Foreskin keratinocyte (primary cell): ENCODE measurements at places on chromosomes 12 and 14. TPM values are rescaled to one million over a fixed set of nuclear protein-coding genes. Genes with fewer than 3 reads are reported as not detected.
A peak's percentile ranks its signal among the peaks of the same experiment; 100 is the strongest.

DNA sequence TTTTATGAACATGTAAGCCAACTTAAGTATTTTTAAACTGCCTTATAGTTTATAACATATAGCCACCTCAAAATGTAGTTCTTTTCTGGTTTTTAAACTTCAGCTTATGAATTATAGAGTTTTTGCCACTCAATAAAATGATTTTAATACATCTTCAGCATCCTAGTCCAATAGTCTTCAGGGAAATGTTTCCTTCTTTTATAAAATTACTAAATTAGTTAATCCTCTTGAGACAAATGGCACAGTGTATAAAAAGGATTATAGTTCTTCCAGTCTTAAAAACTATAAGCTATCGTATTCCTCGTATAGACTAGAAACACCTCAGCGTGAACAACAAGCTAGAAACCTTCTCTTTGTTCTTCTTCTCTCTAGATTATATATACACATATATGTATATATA is at the start of gene OR6C74:
OR6C74 (plus strand) TSS at position 301 of the 400 bp plus-strand sequence. CDS start 2,679 bp downstream, outside the sequence.
- no peak for DNase-seq

- no peak for DNase-seq
Measured at GRCh38 chr14:88522393-88522792, 32.4 kb downstream of the PTPN21 start.

Gene ACRBP
- 0.07 TPM in 1 of 2 replicates, not detected in the other for total RNA-seq

DNA sequence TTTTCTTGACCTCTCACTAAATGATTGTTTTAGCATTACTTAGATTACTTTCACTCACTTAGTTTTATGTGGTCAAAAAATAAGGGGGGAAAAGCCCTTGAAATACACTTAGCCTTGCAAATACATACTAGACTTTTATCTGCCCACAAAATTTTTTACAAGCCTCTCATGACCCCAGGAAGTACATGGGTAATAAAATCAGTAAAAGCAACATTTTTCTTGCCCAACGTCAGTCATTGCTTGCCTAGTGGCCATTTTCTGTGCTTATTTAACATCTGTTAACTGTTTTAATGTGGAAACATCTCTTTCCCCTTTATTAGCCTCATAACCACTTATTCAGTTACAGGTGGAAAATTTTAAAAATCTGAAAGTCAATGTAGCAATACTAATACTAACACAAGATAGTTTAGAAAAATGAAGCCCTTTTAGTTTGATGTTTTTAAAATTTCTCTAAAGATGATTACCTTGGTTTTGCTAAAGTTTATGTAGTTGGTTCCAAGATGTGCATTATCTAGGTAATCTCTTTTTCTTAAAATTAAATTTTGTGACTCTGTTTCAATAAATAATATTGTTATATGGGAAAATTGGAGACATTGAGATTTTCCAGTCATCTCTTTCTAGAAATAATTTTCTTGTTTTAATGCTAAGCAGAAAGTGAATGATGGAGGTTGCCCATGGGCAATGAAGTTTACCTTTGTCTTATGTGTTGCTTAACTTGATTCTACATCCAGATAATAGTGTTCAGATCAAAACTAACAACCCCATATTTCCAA is 175.5 kb downstream of the TMTC2 start:
- DNase-seq = no peak

GRCh38 chr12:54411391-54412241 is 7.5 kb downstream of the ITGA5 start:
- DNase-seq = peak; percentile 97

GRCh38 chr12:65074932-65075331 is 46.2 kb downstream of the WIF1 start:
- no peak for DNase-seq

- DNase-seq = no peak
Measured at GRCh38 chr14:106631879-106632278, 1105.5 kb downstream of the TMEM121 start.
